ENCODE measurements at places on chromosomes 2 and 18.

- no peak for DNase-seq
Observed at GRCh38 chr2:40168032-40168431, 283.9 kb downstream of the SLC8A1 start.

DNA sequence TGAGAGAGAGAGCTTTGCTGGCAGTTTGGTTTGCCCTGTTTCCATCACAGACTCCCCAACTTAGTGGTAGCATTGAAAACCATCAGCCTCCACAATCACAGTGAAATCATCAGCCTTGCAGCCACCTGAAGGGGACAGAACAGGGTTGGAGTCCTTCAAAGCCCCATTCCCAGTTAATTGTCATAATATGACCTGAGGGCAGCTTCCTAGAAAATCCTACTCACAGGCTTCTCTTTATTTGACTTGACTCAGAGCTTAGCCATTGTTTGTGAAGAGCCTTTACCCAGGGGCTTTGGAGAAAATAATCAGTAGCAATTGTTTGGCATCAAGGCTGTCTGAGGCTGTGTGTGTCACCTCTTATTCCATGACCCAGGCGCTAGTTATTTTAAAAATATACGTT lies 308.7 kb downstream of the CBLN2 start:
- DNase-seq = peak; percentile 88

DNA sequence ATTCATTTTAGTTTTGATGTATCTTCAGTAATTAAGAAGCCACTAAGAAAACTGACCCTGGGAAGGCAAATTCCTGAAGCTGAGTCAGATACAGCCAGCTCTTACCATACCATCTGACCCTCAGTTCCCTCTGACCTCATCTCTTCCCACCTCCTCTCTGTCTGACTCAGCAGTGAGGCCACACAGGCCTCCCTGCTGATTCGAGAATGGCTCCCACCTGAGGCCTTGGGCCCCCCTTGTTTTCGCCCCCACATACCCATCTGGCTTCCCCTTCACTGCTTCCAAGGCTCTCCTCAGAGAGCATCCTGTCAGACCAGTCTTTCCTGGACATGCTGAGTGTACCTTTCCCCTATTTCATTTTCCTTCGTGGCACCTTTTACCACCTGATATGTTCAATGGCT lies 71.0 kb upstream of the CYP1B1 start:
- no peak for DNase-seq

- DNase-seq = peak; percentile 8
Observed at GRCh38 chr2:152292991-152293390, 42.0 kb upstream of the FMNL2 start.

DNA sequence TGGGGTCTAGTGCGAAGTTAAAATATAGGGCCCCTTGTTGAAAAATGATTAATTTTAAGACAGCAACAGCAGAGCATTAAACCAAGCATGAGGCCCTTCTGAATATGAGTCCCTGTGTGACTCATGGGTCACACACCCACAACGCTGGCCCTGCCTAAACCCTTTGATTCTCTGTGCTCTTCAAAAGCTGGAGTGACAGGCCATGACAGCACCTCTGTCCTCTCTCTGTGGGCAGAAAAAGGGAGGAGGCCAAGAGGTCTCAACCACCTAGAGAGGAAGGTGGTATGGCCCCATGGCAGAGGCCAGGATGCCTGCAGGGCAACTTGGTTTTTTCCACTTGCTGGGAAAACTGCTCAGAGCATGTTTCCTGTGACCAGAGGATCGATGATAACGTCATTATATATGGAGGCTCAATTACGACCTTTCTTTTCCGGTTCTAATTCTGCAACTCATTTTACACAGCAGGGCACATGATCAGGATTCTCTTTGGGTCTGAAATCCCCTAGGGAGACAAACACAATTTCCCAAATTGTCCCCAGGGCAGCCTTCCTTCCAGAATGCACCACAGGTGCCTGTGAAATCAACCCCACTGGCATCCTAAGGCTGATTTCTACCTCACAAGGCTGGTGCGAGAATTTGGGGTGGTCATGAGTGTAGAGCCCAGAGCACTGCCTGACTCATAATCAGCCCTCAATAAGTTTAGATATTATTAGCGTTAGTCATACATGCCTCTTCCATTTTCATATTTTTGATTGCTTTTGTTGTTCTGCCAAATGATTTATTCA lies 102.0 kb upstream of the PPP1CB start:
- peak; percentile 27 for DNase-seq

DNA sequence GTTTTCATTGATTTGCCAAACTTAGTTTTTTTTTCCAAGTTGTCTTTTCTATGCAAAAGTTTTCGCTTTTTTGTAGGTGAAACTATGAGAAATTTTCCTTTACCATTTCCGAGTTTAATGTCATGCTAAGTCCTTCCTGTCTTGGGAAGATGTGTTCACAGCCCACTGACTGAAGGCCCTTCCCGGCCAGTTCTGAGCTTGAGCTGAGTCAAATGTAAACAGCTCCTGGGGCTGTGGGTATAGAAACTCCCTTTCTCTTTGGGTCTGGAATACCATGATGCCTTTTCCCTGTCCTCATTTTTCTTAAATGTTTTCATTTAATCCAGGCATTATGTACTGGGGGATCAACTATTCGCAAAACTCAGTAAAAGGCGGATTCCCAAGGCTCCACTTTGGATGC lies 69.8 kb upstream of the IL1R1 start:
- DNase-seq = no peak

GRCh38 chr2:232524771-232525170 lies 1.2 kb upstream of the CHRND start:
- DNase-seq = no peak

DNA sequence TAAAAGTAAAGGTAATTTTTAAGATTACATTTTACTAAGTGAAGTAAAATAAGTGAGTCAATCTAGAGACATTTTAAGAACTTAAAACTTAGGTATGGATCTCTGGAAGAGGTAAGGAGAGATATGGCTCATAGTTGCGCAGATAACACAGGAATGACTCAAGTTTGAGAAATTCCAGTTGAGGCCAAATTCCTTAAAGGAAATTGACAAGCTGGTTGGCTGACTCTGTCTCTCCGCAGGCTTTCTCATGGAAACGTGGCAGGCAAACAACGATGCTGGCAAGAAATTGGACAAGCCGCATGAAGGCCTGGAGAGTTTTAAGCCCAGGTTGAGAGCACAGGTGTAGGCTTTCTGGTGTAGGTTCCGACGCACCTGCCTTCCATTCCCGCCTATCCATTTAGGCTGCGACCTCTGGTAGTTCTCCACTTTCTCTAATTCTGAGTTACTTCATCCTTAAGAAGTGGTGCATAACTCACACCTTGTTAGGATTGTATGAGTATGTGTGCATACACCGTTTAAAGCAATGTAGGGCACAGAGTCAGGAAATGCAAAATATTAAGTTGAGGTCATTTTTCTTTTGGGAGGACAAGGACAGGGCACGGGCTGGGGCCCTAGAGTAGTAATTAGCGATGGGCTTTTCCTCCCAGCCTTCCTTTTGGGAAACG lies 589 bp upstream of the DAW1 start:
- DNase-seq = no peak

- DNase-seq = no peak
Observed at GRCh38 chr2:25816249-25816648, 62.0 kb downstream of the ASXL2 start.

DNA sequence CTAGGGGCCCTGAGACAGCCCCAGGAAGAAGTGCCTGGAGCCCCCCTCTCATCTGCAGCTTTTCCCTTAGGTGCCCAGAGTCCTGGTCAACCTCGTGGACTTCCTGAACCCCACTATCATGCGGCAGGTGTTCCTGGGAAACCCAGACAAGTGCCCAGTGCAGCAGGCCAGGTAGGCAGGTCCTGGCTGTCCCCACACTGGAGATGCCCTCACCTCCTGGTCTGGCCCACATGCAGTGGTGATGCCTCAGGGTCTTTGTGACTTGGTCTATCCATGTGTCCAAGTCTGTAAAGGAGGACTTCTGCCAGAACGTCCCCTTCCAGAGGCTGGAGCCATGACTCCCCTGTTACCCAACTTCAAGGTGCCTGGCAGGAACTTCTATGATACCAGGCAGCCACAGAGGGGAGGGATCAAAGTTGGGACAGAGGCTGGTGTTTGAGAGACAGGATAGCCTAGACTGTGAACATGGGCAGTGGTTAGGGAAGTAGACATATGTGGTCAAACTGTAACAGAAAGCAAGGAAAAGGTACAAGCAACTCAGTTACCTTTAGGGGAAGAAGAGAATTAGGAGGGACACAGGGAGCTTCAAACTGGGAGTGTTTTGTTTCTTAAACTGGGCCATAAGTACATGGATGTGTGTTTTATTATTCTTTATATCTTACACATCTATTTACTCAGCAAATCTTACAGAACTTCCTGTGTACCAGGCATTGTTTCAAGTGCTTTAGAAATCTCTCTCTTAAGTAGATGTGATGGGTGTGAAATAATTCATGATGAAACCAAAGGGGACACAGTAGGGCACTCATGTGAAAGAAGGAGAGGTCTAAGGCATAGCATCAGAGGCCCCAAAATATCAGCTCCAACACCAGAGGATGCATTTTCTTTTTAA lies 107.1 kb downstream of the PLB1 start:
- DNase-seq = no peak

DNA sequence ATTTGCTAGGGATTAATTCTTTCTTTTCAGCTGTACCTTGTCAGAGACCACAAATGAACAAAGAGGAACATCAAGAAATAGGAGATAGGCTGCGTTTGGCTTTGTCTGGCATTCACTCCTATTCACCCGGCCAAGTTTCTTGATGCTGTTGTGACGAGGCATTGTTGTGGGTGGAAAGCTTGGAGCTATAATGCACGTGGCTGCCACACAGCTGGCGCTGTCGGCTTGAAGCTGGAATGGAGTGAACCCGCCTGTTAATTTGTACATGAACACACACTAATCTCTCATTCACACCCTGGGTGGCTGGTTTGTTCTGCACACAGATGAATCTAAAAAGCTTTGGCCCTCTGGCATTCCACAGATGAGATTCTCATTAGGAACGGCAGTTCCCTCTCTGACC lies 274.9 kb upstream of the GYPC start:
- DNase-seq = no peak

- DNase-seq = no peak
Observed at GRCh38 chr2:19811186-19811585, 90.6 kb downstream of the TTC32 start.

DNA sequence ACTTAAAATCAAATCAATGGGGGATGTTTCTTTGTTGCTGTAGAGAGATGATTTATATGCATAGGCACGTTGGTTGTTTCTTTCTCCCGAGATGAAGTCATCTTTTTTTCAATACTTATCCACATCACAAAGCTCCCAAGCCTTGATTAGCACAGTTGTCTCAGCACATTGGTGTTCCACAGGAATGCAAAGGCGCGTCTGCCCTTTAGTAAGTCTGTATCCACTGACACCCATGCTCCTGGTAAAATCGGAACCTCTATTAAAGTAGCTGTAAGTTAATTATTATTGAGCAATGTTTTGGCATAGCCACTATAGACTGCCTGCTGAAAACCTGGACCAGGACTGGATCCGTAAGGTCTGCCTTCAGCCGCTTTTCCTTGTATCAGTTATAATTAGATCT lies 77.6 kb upstream of the RBM44 start:
- DNase-seq = no peak
